ENCODE measurements at places on chromosomes 4 and X.
A peak's percentile ranks its signal among the peaks of the same experiment; 100 is the strongest.

DNA sequence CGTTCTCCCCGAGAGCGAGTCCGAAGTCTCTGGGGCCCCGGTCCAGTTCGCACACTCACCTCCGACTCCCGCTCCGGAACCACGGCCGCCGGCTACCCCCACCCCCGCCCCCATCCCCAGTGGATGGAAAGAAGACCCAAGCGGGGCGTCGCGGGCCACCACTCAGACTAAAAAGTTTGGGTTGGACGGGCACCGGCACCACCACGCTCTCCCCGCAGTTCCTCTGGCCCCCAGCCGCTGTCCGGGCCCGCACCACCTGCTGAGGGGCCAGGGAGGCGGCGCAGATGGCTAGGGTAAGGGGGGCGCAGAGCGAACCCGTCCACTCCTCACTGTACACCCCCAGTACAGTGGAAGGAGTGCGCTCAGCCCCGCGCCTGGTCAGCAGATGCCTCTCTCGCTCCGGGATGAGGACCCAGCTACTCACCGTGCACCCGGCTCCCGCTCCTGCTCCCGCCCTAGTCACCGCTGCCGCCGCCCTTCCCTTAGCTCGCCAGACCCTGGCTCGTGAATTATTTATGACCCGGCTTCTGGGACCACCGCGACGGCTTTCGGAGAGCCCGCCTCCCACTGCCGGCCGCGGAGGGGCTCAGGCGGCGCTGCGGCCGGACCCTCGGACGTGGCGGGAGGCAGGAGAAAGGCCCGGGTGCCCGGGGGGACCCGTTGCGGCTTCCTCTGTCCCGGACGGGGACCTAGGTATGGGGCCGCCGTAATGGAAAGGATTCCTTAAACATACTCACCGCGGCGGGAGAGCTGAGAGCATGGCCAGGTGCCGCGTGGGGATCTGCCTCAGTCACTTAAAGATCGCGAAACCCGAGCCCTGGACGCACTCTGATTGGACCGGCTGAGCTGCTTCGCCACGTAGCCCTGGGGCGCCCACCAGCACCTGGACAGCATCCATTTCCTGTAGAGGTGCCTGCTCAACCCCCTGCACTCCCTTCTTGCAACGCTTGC, at the start of gene PROM1:
PROM1 (minus strand) TSS at position 783 of the 951 bp plus-strand sequence. CDS start 8,117 bp downstream, outside the sequence.
- peak; percentile 35 for DNase-seq

DNA sequence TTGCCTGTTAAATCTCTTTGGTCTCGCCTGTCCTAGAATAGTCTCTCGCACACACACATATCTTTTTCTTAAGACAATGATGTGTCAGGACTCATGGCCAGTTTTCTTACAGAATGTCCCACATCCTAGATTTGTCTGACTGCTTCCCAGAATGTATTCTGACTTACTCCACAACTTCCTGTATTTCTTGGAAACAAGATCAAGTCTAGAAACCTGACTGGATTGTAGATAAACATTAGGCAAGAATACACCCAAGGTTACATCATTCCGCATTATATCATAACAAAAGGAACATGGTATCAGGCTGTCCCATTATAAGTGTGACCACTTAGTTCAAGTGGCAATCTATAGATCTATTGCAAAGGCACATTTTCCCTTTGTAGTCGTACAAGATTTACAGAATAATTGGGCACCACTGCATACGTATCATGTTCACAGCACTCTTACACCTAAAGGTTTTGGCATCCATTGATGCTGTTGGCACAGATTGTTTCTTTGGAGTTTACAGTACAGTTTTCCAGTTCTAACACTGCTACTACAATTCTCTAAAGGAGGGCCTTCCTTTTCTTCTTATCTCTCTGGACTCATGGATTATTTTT, 56.4 kb downstream of the FBXW7 start:
- no peak for DNase-seq

DNA sequence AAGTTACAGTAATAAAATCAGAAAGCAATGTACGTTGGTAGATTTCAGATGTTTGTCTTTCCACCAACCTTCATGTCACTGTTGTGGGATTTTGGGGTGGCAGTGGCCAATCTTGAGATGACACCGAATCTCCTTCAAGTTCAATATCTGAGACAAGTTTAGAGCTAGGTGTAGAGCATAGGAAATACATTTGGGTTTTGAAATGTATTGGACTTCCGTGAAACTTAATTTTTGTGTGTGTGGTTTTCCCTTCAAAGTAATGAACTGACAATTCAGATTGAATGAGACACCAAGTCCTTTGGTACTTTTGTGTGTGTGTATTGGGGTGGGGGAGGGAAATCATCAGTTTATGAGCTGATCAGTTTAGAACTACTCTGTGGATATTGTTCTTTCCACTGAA, 1.8 kb downstream of the WDR44 start:
- no peak for DNase-seq

DNA sequence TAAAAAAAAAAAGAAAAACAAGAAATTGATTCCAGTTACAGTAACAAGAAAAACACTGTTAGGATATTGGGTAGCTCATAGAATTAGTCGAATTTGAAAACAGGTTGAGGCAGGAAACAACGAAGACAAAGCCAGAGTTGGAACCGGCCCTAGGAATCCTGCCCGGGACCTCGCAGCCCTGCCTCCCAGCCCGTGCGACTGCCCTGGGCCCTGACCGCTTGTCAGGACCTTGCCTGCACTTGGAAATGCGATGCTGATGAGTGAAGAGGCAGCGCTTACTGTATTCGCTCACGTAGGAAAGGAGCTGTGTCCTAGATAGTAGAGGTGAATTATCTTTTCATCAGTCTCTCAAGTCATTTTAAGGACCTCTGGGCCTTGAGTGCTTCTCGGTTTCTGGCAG, 611.7 kb upstream of the FAT1 start:
- no peak for DNase-seq

- DNase-seq: no peak
Measured at GRCh38 chrX:120647127-120647526, 17.3 kb upstream of the C1GALT1C1 start.

GRCh38 chrX:48920718-48921104, 1.9 kb upstream of the PIM2 start:
- DNase-seq: no peak

DNA sequence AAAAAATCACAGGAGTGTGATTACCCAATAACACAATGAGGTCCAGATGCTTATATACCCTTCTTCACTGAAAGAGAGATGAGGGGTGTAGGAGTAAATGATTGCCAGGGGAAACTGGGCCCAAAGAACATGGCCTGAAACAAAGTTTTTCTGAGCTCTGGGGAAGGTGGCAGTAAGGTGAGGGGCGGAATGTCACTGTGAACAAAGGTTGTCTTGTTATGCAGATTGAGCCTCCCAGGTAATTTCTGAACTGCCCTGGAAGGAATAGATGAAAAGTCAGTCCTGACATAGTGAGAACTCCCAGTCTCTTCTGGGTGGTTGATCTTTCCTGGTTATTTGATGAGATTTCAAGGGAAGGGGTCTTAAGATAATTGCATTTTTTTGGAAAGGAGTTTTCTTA, 2.5 kb upstream of the TMEM47 start:
- DNase-seq: no peak

- no peak for DNase-seq
Measured at GRCh38 chr4:6345096-6345830, 75.6 kb downstream of the WFS1 start.

- DNase-seq: no peak
Measured at GRCh38 chr4:34939073-34939472, 1305.2 kb downstream of the ARAP2 start.

GRCh38 chr4:20383969-20384368, 132.3 kb downstream of the SLIT2 start:
- no peak for DNase-seq

- peak; percentile 11 for DNase-seq
Measured at GRCh38 chr4:57490520-57491255, 380.5 kb upstream of the IGFBP7 start.

GRCh38 chrX:46340696-46341095, 204.5 kb downstream of the ZNF674 start:
- no peak for DNase-seq

DNA sequence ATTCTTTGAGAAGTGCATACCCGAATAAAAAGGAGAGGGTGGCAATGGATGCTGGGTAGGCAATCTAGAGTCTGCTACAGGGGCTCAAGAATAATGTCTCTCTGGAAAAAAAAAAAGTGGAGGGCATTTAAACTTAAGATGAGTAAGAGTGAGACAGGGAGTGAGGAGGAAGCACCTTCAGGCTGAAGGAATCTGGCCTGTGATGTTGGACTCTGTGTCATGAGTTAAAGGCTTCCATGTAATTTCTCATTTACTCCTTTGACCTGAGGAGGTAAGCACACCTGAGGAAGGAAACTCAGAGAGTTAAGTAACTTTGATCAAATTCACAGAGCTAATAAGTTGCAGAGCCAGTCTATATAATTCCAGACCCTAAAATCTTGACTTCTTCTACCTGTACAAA, 3.2 kb upstream of the PRKG2 start:
- DNase-seq: no peak

- no peak for DNase-seq
Measured at GRCh38 chrX:21770631-21771321, 12.9 kb upstream of the SMPX start.
